ENCODE measurements at places on chromosomes 2 and 18.

GRCh38 chr2:70766357-70767078 lies 1.5 kb downstream of the ADD2 start:
- no peak for DNase-seq

- DNase-seq: no peak
These were observed 5.9 kb downstream of the ASXL3 start for GRCh38 chr18:33583901-33584300.

DNA sequence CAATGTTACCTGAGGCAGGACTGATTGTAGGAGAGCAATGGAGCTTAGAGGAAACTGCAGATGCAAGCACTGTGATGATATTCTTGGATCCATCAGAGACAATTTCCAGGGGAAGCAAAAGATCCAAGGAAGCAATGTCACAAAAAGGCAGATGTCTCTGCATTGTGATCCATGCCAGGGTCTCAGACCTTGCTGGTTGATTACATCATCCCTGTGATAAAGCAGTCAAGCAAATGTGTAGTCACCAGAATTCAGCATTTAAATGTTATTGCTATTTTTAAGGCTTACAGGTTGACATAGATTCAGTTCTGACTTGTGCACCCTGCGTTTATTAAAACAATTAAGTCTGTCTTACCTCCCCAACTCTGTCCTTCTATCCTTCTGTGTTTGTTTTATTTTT lies 56.8 kb upstream of the CCDC85A start:
- no peak for DNase-seq

DNA sequence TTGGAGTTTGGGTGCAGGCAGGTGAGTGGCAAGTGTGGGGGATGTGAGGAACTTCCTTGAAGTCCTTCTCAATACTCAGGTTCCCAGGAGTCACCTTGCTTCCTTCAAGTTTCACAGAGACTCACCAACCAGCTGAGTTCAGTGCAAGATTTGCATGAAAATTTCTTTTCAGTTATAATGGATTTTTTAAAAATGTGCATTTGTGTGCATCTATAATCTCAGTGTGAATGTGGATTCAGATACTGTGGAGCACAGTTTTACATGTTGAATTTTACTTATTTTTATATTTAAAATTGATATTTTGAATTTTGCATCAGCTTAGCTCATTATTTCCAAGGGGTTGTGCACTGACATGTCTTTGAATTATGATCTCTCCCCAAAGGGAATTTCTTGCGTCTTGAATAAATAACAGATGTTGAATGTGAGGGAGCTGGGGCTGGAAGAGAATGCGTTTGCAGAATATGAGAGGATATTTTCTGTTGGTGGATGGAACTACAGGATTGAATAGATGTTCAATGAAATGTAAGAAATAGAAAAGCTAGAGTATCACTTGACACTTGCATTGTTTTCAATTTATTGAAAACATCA lies 184.3 kb downstream of the RPRM start:
- DNase-seq: no peak

DNA sequence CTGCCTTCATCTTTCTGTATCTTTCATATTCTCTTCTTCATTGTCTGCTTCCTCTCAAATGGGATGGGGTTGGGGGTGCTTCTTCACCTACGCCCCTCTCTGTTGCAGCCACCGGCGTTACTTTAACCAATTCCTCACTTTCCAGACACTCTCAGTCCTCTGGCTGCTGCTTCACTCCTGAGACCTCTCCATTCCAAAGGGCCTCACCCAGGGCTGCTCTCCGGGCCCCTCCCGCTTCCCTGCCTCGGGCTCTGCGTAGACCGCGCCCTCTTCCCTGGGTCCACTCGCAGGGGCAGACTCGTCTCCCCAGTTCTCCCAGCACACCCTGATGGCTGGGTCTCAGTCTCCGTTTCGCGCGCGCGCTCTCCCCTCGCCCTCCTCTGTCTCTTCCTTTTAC lies 926 bp downstream of the SERPINB8 start:
- no peak for DNase-seq

- no peak for DNase-seq
These were observed 11.2 kb downstream of the CFLAR start for GRCh38 chr2:201127152-201127511.

- no peak for DNase-seq
These were observed 36.4 kb downstream of the STK39 start for GRCh38 chr2:168210895-168211570.

- no peak for DNase-seq
These were observed 120.4 kb downstream of the CHST9 start for GRCh38 chr18:27064673-27065072.

- DNase-seq: no peak
These were observed 102.2 kb upstream of the UXS1 start for GRCh38 chr2:106296182-106296815.

DNA sequence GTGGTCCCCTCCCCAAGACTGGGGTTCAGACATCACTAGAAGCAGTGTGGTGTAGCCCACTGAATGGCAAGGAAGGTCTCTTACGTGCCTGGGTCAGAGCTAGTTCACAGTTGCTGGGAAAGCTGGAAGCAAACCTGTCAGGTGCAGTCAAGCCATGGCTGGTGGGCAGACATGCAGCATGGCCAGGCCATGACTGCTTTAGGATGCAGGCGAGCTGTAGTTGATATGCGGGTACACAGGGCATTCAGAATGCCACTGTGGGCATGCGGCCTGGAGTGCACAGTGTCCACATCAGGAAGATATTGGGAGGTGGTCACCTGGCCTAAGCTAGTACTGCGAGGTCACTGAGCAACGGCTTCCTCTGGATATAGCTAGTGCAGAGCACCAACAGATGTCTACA lies 11.8 kb upstream of the SLC9A4 start:
- DNase-seq: no peak

GRCh38 chr2:240456447-240457222 lies 21.2 kb downstream of the GPC1 start:
- DNase-seq: no peak

DNA sequence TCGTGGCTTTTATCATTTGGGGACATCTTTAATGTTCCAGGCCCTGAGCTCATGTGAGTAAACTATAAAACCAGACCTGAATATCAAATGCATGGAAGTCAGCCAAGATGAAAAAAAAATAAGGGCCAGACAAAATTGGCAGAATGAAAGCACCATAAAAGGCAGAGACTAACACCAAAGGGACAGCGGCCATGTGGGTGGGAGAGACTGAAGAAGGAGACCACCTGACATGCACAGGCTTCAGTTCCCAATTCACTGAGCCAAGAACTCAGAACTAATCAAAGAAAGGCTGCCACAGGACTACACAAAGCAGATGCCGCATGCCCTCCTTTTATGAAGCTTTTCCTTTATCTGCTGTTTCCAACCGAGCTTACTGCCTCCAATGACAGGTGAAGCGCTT lies 267.1 kb downstream of the RAD51AP2 start:
- DNase-seq: no peak

DNA sequence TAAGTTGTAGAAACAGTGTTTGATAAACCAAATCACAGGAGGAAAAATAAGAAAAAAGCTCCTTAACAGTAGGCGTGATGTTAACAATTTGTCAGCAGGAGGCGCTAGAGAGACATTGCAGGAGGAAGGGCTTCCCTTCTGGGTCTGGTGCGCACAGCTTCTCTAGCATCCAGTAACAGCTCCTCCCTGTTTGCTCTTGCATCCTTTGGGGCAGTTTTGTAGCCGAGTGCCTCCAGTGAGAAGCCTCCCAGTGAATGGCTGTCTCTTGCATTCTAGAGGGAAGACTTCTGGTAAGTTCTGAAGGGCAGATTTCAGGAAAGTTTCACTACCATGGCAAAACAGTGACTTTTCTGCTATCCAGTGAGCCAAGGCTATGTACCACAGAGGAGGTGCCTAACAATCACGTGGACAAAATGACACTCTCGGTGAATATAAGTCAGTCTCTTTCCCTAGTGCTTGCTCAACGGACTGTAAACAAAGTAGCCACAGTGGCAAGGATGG lies 9.5 kb upstream of the ZNF396 start:
- no peak for DNase-seq

DNA sequence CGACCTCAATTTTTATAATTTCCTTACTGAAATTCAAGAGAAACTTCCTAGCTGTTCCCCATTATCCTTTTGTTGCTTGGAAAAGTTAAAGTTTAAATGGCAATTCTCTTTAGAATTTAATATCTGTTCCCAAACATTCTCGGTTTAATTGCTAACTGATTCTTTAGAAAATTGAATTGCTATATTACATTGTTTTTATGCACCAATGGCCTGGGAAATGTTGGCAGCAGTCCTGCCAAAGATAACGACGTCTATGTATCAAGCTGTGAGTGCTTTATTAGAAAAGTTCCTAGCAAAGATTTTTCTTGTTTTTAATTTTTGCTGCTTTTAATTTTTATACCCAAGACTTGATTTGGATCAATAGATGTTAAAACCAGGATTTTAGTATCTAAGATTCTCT lies 167.8 kb upstream of the HDAC4 start:
- DNase-seq: no peak

GRCh38 chr18:23391156-23391555 lies 61.9 kb upstream of the RIOK3 start:
- no peak for DNase-seq

GRCh38 chr2:159936471-159936870 lies 125.9 kb downstream of the PLA2R1 start:
- no peak for DNase-seq

GRCh38 chr2:189951791-189952535 lies 110.6 kb downstream of the MSTN start:
- no peak for DNase-seq

GRCh38 chr2:170335351-170335750 lies 157.4 kb downstream of the MYO3B start:
- DNase-seq: no peak

GRCh38 chr2:118855451-118856279 lies 8.2 kb upstream of the EN1 start:
- DNase-seq: peak; percentile 61

DNA sequence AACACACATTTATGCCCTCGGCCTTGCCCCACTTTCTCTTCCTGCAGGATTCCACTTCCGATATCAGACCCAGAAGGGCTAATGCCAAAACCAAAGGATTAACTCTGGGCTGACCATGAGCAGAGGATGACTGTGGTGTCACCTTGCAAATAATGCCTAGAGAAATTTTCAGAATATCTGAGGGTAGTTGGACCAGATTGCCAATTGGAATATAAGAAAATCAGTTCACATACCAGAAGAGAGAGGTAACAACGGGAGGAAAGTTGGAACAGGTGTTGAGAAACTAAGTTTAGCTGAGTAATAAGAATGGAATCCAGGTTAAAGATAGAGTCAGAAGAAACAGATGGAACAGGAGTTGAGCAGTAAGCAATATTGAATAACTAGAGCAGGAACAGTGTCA lies 232.7 kb upstream of the UBE2E3 start:
- no peak for DNase-seq

GRCh38 chr2:72442270-72442669 lies 294.6 kb upstream of the CYP26B1 start:
- no peak for DNase-seq

DNA sequence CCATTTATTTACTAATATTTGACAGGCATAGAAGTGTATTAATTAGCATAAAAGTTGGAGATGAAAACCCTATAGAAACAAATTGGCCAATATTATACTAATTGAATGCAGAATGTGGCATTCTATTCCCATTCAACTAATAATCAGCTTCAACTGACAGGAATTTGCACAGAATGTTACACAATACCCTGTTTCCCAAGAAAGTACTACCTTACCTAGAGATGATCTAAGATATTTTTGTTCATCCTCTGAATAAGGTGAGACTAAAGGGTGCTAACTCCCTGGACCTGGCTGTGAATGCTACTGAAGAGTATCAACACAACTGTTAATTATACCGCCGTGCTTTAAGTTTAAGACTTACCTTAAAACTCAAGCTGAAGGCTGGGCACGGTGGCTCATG lies 28.9 kb downstream of the CEP68 start:
- DNase-seq: no peak

DNA sequence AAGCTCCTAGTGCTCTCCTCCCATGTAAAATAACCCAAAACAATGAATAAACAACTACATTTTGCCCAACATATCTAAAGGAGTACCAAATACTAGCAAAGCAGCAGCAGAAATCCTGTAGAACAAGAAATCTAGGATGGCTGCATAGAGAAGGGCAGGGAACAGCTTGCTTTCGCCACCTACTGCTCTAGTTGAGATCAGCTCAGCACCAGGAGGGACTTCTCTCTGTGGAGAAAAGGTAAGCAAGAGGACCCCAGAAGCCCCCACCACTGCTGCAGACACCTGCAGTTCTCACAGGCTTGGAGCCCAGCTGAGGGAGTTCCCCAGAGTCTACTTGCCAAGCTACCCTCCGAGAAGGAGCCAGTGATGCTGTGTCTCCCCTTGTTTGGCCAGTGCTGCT lies 243.0 kb upstream of the CHST9 start:
- DNase-seq: no peak

DNA sequence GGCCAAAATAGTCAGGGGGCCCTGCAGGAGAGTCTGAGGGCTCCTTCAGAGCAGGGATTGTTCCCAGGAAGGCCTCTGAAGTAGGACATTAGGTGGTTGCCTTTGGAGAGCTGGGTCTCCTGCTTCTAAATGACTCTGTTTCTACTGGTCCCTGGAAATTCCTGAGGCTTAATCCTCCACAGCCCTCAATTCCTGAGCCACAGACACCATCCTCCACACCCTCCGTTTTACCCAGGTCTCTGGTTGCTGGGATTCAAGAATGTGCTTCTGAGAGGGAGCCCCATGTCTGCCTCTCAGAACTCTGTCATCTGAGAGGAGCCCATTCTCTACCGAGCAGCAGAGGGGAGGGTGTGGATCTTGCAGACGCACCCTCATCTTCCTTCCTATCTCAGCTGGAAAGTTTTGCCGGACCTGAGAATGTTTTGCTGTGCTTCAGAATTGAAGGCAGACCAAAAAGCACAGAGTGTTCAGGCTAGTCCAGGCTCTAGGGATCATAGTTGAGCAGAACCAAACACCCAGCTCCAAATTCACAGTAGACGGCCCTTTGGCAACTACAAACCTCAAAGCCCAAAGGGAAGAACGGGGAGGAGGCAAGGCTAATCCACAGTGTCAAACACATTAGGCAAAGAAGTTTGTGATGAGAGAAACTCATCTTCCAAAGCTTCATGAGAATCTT lies 8.1 kb downstream of the VIT start:
- DNase-seq: no peak
